ENCODE measurements at places on chromosomes 2 and 18.

DNA sequence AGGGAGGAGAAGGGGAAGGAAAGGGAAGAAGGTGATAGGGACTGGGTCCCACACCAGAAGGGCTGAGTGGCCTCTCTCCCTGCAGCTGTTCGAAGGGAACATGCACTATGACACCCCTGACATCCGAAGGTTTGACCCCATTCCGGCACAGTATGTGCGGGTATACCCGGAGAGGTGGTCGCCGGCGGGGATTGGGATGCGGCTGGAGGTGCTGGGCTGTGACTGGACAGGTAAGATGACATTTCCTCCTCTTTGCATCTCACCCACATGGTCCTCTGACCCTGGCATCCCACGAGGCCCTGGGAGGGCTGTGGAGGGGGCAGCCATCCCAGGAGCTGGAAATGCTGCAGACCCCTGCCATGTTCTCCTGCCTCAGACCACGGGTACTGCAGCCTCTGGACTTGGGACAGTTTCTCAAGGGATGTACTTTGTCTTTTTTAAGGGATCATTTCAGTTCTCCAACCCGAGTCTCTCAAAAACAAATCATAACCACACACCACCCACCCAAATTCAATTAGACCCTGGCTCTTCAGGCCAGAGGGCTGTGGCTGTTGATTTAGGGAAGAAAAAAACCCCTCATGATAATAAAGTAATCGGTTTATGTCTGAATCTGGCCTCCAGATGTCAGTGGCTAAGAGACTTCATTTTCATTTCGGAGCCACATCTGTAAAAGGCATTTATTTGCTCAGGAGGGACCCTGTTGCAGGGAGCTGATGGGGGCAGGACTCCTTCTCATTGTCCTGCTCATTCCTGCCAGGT, 63.5 kb downstream of the NRP2 start:
- DNase-seq, result no peak

- no peak for DNase-seq
Measured at GRCh38 chr2:201218780-201219179, 35.8 kb downstream of the CASP10 start.

- DNase-seq, result peak; percentile 73
Measured at GRCh38 chr2:213451542-213452239, 167.4 kb downstream of the SPAG16 start.

GRCh38 chr2:10241641-10242430, 60.9 kb upstream of the HPCAL1 start:
- DNase-seq, result no peak

GRCh38 chr2:159069229-159069628, 100.8 kb downstream of the TANC1 start:
- DNase-seq, result no peak

GRCh38 chr2:181578829-181579228, 78.1 kb downstream of the CERKL start:
- DNase-seq, result no peak

- no peak for DNase-seq
Measured at GRCh38 chr18:24601585-24601984, 141.1 kb downstream of the HRH4 start.

GRCh38 chr2:18721038-18721922, 131.9 kb upstream of the NT5C1B start:
- DNase-seq, result no peak

- no peak for DNase-seq
Measured at GRCh38 chr2:16240402-16240801, 300.1 kb downstream of the MYCN start.

- DNase-seq, result peak; percentile 72
Measured at GRCh38 chr2:88600038-88600465, 27.2 kb downstream of the EIF2AK3 start.

- no peak for DNase-seq
Measured at GRCh38 chr2:234457421-234457820, 39.5 kb downstream of the ARL4C start.

DNA sequence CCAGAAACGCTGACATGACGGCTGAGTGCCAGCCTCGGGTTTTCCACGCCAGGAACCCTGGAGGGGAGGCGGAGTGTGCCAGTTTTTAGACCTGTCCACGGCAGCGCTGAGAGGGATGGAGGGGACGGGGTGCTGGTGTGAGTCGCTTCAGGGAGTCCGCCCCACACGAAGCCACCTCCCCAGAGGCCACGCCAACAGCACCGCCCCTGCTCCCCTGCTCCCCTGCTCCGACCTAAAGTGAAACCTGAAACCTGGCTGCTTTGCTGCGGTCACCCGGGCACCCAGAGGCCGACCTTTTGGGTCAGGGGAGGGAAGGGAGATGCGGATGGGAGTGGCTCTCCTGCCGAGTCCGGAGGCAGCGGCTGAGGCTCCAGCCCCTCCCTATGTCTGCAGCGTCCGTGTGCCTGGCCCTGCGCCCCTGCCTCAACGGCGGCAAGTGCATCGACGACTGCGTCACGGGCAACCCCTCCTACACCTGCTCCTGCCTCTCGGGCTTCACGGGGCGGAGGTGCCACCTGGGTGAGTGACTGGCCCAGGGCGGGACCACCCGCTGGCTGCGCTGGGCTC, 38.1 kb downstream of the SNED1 start:
- no peak for DNase-seq

Measured in erythroblast (primary cell).